ENCODE measurements at places on chromosomes 11 and 22.

- no peak for DNase-seq
Measured at GRCh38 chr11:44766972-44767278, 40.2 kb downstream of the TSPAN18 start.

DNA sequence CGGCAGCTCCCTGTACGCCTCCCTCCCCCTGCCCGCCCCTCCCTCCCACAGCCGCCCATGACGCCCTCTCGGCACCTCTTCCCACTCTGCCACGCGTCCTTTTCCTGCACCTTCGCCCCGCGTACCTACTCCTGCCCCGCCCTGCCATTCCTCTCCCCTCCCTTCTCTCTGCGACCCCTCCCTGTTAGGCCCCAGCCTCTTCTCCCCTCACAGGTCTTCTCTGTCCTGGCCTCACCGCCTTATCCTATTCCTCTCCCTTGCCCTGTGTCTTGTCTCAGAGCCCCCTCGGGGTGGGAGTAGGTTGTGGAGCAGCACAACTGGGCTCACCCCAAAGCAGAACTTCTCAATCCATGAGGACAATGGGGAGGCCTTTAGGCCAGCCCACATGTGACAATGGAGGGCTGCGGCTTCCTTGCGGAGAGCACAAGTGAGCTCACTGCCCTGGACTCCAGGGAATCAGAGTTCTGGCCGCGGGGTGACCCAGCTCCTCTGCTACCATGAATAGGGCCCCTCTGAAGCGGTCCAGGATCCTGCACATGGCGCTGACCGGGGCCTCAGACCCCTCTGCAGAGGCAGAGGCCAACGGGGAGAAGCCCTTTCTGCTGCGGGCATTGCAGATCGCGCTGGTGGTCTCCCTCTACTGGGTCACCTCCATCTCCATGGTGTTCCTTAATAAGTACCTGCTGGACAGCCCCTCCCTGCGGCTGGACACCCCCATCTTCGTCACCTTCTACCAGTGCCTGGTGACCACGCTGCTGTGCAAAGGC, 539 bp downstream of the SLC35C1 start:
- no peak for DNase-seq

DNA sequence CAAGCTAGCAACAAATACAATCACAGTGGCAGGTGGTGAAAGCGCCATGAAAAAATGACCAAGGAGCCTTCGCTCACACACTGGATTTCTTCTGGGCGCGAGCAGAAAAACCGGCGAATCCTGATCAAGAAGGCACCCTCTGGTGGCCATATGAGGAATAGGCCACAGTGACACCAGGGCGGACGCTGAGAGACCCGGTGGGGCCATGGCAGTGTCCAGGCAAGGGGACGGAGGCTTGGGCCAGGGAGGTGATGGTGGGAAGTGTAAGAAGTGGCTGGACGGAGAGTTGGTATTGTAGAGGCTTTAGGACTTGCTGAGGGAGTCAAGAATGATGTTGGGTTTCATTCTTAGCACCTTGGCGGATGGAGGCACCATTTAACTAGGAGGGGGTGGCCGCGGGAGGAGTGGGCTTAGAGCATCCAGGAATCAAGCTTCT, 16.9 kb upstream of the RAC2 start:
- DNase-seq: peak; percentile 33

DNA sequence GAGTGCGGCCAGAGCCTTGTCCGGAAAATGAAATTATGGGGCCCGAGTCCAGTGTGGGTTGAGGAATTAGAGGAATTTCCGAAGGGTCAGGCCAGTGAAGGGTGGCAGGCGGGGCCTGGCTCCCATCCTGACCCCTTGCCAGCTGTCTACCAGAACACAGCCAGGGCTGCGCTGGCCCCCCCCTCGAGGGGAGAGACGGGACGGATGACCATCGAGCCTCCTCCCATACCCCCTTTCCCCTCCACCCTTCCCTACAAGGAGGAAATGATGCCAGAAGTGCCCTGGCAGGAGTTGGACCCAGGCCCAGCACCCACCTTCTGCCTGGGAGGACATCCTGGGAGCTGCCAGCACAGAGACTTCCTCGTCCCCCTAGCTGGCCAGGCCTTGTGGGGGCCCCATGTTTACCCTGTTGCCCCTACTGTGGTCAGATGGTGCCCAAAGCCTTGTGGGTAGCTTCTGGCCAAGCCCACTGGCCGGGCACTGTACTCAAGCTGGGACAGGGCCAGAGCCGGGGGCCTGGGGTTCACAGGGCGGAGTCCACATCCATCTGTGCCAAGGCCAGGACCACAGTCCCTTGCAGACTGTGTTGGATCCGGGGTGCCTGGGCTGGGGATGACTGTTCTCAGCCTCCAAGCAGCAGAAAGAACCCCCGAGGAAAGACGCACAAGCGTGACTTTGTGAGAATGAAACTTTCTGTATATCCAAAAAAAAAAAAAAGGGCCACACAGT, 20.8 kb downstream of the ARVCF start:
- no peak for DNase-seq

GRCh38 chr22:22349455-22349836, 104.9 kb downstream of the VPREB1 start:
- no peak for DNase-seq
